ENCODE measurements at places on chromosomes 6 and 20.

- DNase-seq = no peak
Observed at GRCh38 chr6:5827056-5827904, 179.4 kb downstream of the NRN1 start.

GRCh38 chr6:53128842-53129241 lies 19.8 kb downstream of the GCM1 start:
- DNase-seq = no peak

DNA sequence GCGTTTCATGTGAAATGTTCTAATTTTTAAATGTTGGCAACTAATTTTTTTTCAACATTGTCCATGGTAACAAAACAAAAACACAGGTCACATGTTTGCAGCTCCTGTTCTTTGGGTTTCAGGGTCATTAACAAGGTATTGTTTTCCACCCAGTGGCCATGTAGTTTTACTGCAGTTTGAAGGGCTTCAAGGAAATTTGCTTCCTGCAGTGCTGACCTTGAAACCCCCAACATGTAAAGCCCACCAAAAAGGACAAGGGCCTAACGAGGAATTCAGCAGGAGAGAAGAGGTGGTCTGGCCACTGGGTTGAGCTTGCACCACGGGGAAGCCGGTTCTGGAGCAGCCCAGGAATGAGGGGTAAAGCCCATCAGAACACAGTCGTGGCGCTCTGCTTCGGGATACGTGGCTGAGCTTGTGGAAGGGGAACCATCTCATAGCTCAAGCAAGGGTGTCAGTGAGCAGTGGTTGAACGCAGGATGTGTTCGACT lies 13.9 kb upstream of the KLHL31 start:
- DNase-seq = peak; percentile 36

- DNase-seq = no peak
Observed at GRCh38 chr20:10783707-10784553, 110.1 kb upstream of the JAG1 start.

DNA sequence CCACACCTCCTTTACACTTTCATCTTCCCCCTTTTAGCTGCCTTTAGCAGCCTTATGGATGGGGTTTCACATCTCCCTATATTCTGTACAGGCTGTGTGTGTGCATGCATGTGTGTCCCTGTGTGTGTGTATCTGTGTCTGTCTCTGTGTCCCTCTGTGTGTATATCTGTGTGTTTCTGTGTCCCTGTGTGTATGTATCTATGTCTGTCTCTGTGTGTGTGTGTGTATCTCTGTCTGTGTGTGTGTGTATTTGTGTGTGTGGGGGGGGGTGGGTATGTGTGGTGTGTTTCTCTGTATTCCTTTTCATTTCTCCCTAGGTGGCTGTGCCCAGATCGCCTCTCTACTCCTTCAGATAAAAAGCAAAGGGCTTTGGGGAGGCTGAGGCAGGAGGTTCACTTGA lies 52.2 kb upstream of the CD83 start:
- DNase-seq = no peak

GRCh38 chr6:17059022-17059421 lies 42.8 kb upstream of the STMND1 start:
- no peak for DNase-seq

DNA sequence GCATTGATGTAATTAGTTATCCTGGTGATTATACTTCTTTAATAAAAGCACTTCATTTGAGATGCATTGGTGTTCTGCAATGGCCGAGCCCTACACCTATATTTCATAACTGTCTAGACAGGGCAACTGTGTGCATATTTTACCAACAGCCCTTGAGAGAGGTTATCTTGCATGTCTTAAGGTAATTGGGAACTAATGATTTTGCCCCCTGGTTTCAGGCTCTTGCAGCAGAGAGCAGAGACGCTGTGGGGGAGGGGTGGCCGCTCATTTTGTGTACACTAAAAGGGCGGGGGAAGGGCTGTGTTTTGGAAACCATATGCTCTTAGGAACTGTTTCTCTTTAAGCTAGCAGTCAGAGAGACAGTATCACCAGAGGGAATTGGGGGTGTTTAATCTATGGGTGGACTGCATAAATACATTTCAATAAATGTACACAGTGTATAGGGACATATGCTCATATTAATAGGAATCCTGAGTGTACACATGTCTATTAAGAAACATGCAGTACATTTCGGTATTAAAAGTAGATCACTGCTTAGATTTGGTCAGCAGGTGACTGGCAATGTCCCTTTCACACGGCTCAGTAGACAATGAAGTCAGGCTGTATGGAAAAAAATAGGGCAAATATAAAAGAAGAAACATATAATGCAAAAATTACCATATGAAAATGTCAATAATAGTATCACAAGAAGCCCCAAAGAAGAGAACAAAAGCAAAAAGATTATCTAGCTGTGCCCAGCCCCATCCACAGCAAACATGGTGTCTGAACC lies 402.9 kb upstream of the CITED2 start:
- no peak for DNase-seq

DNA sequence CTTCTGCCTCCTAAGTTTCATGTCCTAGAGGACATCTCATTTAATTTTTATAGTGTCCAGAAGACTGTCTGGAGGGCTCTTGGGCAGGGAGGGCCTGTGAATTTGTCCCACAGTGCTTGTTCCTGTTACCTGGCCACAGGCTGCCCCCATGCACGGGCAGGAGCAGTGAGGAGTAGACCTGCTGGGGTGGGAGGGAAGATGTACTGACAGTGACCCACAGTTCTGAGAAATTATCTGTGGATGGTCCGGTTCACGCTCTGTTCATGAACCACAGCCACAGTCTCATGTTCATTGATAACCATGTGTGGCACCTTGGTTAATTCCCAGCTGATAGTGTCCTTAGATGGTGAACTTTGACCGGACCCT lies 18.8 kb upstream of the ZNF831 start:
- DNase-seq = no peak

DNA sequence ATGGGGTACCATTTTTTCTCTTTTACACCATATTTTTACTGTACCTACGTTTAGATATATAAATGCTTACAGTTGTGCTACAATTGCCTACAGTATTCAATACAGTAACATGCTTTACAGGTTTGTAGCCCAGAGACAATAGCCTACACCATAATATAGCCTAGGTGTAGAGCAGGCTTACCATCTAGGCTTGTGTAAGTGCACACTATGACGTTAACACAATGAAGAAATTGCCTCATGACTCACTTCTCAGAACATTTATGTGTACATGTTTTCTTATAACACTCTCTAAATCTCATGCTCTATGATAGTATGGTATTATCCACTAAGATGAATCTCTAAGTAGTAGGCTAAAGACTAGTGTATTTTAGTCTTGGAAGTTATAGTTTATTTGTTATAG lies 13.5 kb downstream of the GPR63 start:
- DNase-seq = no peak

DNA sequence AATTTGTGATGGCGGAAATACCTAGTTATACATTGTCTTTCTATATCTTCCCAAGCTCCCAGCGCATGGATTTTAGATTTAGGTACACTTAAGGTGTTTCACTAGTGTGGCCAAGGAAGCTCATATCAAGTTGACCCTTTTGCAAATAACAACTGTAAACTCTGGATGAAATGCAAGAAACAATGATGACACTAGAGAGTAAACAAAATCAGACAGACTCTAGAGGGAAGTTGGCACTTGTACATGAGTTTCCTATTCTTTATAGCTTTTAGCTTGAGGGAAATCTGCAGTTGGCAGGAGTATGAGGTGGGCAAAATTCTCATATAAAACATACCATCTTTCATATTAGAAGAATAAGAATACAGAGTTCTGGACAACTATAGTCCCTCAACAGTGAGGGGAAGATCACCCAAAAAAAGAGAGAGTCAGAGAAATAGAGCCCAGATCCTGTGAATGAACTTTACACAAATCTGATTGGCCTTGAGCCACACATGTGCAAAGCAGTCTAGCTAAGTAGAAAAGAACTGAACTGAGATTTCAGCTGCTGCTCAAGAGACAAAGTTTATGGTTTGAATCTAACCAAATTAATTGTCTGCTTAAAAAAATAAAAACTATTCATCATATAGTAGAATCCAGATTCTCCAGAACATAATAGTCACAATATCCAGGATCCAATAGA lies 26.1 kb downstream of the TXLNB start:
- DNase-seq = no peak

GRCh38 chr6:82381278-82381677 lies 17.7 kb downstream of the TPBG start:
- DNase-seq = no peak

DNA sequence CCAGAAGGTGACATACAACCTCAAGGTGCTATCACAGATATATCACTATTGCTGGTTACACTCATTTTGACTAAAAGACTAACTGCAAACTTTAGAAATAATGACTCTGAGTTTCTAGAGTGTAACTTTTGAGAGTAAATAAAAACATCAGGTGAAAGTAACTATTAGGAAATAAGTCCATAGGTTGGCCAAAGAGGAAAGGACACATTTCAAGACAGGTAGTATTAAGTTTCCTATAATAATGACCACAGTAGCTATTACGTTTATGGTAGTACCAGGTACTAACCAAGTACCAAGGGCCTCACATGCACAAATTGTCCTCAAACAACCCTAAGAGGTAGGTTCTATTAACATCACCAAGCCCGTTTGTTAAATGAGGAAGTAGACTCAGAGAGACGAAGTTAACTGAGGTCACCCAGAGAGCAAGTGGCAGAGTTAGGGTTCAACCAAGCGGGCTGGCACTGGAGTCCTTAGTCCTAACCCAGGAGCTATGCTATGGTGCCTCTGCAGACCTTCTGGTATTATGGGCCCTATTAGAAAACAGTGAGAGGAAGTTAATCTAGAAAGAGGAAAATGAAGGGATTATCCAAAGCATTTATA lies 36.8 kb downstream of the HEBP2 start:
- no peak for DNase-seq

DNA sequence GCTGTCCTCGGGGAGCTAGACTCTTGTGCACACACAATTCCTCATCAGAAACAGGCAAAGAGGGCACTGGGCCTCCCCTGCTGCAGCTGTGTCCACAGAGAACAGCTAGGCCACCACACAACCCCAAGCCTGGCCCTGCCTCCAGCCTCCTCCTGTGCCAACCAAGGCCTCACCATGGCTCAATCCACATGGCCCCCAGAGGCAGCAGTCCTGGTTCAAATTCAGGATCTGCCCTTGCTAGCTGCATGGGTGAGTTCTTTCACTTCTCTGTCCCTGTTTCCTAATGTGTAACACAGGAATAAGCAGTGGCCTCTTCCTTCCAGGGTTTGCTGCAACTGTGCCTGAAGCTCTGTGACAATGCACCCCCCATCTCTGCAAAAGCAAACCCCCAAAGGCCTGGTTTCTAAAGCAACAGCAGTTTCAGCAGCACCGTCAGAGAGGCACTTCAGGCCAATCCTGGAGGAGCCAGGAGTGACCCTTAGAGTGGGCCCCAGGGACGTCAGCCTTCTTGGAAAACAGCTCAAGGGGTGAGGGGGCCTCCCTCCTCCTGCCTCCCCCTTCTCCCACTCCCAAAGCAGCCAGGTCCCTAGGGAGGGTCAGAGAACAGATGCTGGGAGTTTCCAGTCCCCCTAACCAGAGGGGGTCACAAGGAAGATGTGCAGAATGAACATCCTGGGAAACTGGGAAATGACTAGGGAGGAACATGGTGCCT lies 2.2 kb downstream of the ADISSP start:
- no peak for DNase-seq

GRCh38 chr20:3045042-3045815 lies 623 bp upstream of the MRPS26 start:
- peak; percentile 75 for DNase-seq

- DNase-seq = no peak
Observed at GRCh38 chr20:42494290-42494689, 695.4 kb downstream of the PTPRT start.

GRCh38 chr6:1554476-1555310 lies 55.0 kb upstream of the FOXC1 start:
- DNase-seq = peak; percentile 78

DNA sequence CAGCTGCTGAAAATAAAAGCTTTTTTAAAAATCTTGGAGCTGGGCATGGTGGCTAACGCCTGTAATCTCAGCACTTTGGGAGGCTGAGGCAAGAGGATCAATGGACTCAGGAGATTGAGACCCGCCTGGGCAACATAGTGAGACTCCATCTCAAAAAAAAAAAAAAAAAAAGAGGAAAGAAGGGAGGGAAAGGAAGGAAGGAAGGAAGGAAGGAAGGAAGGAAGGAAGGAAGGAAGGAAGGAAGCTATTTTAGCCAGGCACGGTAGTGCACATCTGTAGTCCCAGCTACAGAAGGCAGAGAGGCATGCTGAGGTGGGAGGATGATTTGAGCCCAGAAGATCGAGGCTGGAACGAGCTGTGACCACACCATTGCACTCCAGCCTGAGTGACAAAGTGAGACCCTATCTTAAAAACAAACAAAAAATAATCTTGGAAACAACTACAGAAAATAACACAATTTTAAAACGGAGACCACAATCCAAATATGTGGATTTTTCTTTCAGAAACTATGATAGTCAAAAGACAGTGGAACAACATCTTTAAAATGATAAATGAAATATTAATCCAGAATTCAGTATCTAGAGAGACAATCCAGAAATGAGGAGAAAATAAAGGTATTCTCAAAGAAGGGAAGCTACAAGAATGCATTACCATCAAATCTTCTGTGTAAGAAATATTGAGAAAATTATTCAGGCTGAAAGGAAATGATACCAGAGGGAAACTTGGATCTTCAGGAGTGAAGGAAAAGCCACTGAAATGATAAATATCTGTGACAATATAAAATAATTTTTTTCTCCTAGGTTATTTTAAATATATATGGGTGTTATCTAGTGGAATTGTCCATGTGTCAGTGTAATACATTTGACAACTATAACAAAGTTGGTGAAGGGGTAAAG lies 182.0 kb downstream of the GPX5 start:
- no peak for DNase-seq

- DNase-seq = no peak
Observed at GRCh38 chr6:145329257-145329656, 406.1 kb downstream of the EPM2A start.

GRCh38 chr20:45963059-45964005 lies 8.7 kb downstream of the ZNF335 start:
- no peak for DNase-seq

GRCh38 chr20:44125332-44126127 lies 61.5 kb downstream of the JPH2 start:
- DNase-seq = no peak

Measured in Daoy (cell line).